ENCODE measurements at places on chromosomes 6 and 20. TPM values are rescaled to one million over a fixed set of nuclear protein-coding genes. Genes with fewer than 3 reads are reported as not detected.

DNA sequence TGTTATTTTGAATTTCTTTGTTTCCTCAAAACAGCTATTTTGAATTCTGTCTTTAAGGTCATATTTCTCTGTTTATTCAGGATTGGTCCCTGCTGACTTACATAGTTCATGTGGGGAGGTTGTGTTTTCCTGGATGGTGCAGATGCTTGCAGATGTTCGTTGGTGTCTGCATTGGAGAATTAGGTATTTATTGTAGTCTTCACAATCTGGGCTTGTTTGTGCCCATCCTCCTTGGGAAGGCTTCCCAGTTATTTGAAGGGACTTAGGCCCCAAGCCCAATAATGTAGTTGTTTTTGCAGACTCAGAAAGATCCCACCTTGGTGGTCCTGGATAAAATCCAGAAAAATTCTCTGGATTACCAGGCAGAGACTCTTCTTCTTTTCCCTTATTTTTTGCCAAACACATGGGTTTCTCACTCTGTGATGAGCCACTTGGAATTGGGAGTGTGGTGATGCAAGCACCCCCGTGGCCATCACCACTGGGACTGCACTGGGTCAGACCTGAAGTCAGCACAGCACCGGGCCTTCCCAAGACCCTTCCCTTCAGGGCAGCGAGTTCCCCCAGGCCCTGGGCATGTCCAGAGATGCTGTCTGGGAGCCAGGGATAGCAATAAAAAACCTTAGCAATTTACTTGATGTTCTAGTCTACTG lies 81.6 kb upstream of the EZR start:
- H3K4me3 ChIP-seq: no peak overlapping the region
- H3K27me3 ChIP-seq: peaks cover 3% of the 10 kb centered on the region
- H3K4me1 ChIP-seq: peaks cover 6% of the 10 kb centered on the region
- no peak for DNase-seq

Gene CD24
- 937 TPM for total RNA-seq

DNA sequence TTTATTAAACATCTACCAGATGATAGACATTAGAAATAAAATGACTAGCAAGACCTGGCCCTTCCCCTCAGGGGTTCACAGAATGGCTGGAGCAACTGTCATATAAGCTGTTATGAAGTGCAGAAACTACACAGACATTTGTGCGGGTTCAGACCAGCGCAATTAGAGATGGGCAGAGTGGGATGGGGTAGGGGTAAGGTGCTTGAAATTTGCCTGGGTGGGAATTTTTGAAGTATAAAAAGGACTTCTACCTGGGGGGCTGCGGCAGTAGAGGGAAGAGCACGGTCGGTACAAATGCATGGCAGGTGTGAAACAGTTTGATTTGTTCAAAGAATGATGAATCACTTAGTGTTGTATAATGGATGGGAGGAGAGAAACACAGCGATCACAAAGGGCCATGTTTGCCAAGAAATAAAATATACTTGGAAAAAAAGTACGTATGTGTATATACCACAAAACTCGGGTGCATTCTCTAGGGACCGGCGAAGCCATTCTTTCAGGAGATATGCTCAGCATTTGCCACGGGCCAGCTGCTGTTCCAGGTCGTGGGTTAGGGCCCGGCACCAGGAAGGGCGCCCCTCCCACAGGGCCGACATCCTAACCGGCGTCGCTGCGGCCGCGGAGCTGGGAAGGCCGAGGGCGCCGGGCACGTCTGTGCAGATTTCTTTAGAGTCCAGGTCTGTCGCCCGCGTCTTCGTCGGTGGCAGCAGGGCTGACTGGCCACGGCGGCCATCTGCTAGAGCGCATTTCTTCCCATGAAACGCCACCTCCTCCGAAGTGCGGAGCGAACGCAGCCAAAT lies 809 bp upstream of the NOL7 start:
- peak overlapping the region; percentile 96 for H3K4me3 ChIP-seq
- H3K36me3 ChIP-seq: peaks cover 31% of the 10 kb centered on the region
- no peaks in the 10 kb centered on the region for H3K27me3 ChIP-seq
- no peak for DNase-seq
- peak overlapping the region; percentile 87 for H3K27ac ChIP-seq
- peaks cover 25% of the 10 kb centered on the region for H3K4me1 ChIP-seq

Gene CLPSL1
- total RNA-seq: 0.55 TPM

DNA sequence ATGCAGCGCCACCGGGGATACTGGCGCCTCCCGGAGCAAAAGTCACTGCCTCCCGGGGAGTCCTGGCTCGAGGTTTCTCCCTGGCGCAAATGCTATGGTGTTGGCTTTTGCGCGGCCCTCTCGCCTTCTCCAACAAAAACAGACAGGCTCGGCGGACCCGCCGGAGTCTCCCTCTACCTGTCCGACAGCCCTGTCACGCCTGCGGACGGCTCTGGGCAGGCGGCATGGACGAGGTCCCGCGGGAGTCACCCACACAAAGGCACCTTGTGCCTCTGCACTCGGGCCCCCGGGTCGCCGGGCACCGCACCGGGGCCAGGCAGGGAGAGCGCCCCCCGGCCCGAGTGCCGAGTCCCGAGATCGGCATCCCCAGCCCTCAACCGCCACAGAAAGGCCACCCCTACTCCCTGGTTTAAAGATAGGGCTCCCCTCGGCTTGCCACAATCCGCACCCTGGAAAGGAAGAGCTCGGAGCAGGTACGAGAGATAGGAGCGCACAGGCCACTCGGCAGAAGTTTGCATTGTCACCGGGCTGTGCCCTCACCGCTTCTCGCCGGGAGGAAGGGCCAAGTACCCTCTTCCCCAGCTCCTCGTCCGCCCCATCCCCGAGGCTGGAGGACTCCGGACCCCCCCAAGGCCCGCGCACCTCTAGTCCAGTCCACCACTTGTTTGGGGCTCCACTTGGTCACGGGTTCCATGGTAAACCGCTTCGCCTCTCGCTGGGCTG lies 903 bp downstream of the CNKSR3 start:
- peaks cover 75% of the 10 kb centered on the region for H3K27me3 ChIP-seq
- H3K27ac ChIP-seq: no peak overlapping the region
- H3K4me1 ChIP-seq: peaks cover 42% of the 10 kb centered on the region
- DNase-seq: peak; percentile 59
- H3K4me3 ChIP-seq: peak overlapping the region; percentile 82

DNA sequence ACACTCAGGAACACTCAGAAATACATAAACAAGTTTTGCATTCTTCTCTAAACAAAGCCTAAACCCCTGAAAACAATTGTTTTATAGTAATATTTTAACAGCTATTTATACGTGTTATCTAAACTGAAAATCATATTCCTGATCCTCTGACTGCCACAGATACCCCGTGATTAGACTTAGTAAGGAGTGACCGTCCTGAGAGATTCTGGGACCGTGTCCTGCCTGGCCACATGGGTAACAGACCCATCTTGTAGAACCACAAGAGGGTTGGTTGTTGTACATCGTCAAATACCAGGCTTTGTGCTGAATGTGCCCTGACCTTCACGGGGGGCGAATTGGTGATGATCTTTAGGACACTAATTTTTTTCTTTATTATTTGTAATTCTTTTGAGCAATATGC lies 214.4 kb downstream of the TMEM242 start:
- H3K27ac ChIP-seq: no peak overlapping the region
- peaks cover 3% of the 10 kb centered on the region for H3K4me1 ChIP-seq
- H3K36me3 ChIP-seq: peaks cover 5% of the 10 kb centered on the region
- H3K4me3 ChIP-seq: no peak overlapping the region
- DNase-seq: no peak

GRCh38 chr6:13760307-13761304 lies 49.0 kb upstream of the RANBP9 start:
- no peaks in the 10 kb centered on the region for H3K36me3 ChIP-seq
- H3K4me3 ChIP-seq: no peak overlapping the region
- no peak overlapping the region for H3K27ac ChIP-seq

GRCh38 chr6:45721665-45722064 lies 294.0 kb downstream of the CLIC5 start:
- peak; percentile 57 for DNase-seq
- no peaks in the 10 kb centered on the region for H3K36me3 ChIP-seq
- H3K4me1 ChIP-seq: no peaks in the 10 kb centered on the region
- no peaks in the 10 kb centered on the region for H3K27me3 ChIP-seq
- H3K27ac ChIP-seq: no peak overlapping the region
- H3K4me3 ChIP-seq: no peak overlapping the region
